ENCODE measurements at places on chromosomes 1 and 21. TPM values are rescaled to one million over a fixed set of nuclear protein-coding genes. Genes with fewer than 3 reads are reported as not detected.

- no peak for DNase-seq
Observed at GRCh38 chr1:76335882-76336281, 261.3 kb downstream of the ST6GALNAC3 start.

- peak; percentile 59 for DNase-seq
Observed at GRCh38 chr1:12180315-12180714, 13.5 kb downstream of the TNFRSF1B start.

DNA sequence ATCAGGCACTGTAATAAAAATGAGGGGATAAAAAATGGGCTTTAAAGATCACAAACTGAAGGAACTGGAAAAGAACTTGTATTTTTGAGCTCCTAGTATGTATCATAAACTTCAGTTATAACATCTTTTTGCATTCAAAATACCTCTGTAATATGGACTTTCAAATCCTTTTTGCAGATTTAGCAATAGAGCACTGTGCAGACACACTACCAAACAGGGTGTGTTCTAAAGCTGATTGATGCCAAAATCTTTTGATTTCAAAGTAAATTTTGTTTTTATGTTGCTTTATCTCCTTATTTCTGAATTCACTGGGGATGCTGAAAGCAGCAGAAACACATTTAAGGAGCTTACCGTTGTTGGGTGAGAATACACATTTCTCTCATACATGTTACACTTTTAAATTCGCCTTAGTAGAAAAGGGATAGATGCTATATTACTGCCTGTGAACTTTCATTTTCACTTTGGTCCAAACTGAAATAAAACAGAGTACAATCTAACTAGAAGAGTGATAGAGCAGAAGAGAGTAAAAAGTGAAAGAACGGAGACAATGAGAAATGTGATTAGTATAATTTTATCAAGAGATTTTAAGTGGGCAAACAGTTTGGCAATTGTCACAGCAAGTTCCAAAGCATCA, 1126.6 kb downstream of the BRINP3 start:
- DNase-seq, result no peak

DNA sequence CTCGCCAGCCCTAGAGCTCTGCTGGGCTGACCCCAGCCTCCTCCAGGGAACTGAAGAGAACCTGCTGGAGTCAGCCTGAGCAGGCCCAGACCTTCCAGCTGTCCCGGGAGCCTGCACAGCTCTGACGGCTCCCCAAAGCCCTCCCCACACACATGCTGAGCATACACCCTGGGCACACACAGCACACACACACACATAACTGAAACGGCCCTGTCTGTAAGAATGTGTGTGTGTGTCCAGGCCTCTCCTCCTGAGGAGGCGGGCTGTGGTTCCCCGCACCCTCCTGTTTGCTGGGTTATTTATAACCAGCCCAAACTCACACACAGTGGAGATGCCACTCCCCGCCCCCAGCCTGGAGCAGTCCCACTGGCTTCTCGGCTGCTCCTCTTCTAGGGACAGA, 20.2 kb downstream of the SDC3 start:
- peak; percentile 71 for DNase-seq

DNA sequence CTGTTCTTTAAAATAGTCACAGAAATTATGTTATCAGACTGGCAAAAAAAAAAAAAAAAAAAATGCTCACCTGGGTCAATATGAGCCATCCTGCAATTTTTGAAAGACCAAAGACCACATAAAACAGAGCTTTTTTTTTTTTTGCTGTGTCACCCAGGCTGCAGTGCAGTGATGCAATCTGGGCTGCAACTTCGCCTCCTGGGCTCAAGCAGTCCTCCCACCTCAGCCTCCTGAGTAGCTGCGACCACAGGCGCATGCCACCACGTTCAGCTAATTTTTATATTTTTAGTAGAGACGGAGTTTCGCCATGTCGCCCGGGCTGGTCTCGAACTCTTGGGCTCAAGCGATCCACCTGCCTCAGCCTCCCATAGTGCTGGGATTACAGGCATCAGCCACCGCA, 62.8 kb downstream of the RGS13 start:
- DNase-seq, result no peak

GRCh38 chr1:28359592-28360239, 9.8 kb upstream of the PHACTR4 start:
- DNase-seq, result peak; percentile 65

- no peak for DNase-seq
Observed at GRCh38 chr1:210731193-210731592, 402.5 kb downstream of the HHAT start.

DNA sequence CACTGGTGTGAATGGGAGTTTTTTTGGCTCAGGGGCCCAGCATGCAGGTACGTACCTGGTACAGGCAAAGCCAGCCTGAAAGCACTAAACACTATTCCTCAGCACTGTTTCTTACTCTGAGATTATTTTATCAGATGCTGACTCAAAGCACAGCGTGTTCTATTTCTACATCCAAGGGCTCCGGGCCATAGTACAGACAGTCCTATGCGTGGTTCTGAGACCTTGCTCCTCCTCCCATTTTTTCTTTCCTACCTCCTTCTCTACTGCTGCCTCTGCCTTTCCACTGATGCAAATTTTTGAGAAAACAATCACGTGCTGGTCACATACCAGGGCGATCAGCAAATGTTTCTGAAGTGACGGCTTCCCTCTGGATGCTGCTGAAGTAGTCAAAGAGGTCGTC, 36.3 kb downstream of the PDPN start:
- no peak for DNase-seq

DNA sequence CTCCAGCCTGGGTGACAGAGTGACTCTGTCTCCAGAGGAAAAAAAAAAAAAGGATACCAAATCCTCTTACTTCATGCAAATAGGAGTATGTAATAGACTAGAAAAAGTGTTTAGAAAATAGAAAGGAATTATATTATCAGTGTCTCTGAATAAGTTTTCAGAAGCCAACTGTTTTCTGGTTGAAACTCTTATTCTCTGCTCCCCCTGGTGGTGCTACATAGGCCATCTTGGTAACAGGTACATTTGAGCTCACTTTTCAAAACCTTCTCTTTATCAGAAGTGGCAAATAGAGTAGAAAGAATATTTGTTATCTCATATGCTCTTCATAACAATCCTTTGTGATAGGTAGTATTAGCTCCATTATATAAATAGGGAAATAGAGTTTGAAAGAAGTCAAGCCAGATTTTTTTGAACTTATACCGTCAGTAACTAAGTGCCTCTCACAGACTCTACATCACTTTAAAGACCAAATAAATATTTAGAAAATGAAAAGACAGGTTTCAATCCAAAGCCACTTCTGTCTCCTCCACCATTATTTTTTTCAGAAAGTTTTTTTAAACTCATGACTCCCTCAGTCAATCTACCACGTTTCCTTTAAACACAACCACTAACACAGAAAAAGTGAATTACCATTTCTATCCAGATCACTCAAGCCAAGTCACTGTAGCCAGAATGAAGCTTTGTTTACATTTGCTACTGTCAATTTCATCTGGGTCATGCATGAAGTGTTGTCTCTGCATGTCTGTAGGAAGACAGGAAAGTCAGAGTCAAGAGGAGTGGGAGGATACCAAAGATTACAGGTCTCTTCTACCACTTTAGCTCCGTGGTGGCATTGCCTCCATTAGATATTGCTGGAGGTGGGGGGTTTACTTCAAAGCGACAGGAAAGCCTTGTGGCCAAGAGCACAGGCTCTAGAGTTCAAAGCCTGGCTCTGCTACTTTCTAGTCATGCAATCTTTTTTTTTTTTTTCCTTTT, 45.6 kb downstream of the IL23R start:
- DNase-seq, result peak; percentile 8

GRCh38 chr1:56330391-56331026, 248.9 kb downstream of the PLPP3 start:
- DNase-seq, result no peak

DNA sequence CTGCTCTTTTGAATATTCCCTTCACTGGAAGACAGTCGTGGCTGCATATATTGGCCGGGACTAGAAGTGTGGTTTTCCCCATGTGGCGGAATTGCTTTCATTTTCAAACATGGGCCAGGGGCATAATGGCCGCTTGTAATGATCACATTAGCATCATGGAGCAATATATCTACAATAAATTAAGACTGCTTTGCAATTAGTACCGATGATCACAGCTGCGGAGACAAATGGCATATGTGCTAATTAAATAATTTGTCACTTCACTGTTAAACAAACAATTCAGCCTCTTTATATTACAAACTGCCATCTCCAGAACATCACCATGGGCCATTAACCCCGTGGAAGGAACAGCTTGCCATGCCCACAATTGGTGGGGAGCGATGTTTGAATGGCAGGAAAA, 68.2 kb upstream of the OLIG2 start:
- DNase-seq, result no peak

DNA sequence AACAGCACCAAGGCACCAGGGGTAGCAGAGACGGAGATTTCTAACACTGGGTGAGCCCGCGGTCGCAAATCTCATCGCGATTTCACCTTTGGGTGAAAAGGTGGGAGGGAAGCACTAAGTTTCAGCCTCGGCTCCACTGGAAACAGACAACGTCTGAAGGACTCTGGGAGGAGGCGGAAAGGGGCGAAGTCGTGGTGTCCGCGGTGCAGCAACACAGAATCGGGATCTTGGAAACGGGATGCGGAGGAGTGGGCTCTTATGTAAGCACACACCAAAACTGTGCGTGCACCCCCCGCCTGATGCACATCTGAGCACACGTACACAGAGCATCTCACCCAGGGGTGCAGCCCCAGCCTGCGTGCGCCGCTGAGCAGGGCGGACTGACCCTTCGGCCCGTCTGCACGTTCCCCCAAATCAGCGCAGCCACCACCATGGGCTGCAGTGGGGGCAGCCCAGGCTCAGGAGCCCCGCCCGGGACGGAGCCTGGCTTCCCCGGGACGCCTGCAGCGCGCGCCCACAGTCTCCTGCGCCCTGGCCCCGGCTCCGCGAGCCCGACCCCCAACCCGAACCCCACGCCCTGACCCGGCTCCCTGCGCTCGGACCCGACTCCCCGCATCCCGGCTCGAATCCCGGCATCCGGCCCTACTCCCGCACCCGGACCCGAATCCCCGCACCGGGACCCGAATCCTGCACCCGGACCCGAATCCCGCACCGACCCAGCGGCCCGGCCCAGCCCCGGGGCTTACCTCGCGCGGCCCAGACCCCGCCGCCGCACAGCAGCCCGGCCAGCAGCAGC, 670 bp downstream of the CLSTN1 start:
- peak; percentile 36 for DNase-seq

HMCN1 gene
- 3.4 TPM for polyA plus RNA-seq

MAP10 gene
- 1.1 TPM for polyA plus RNA-seq

ANGPTL3 gene
- not detected for polyA plus RNA-seq

OLIG2 gene
- polyA plus RNA-seq, result not detected

Measured in heart right ventricle (tissue), 16 donors.